ENCODE measurements at places on chromosomes 16 and 17.

- DNase-seq: no peak
Measured at GRCh38 chr16:73764321-73764720, 532.3 kb upstream of the PSMD7 start.

- no peak for DNase-seq
Measured at GRCh38 chr17:44258811-44259351, 9.1 kb downstream of the SLC4A1 start.

DNA sequence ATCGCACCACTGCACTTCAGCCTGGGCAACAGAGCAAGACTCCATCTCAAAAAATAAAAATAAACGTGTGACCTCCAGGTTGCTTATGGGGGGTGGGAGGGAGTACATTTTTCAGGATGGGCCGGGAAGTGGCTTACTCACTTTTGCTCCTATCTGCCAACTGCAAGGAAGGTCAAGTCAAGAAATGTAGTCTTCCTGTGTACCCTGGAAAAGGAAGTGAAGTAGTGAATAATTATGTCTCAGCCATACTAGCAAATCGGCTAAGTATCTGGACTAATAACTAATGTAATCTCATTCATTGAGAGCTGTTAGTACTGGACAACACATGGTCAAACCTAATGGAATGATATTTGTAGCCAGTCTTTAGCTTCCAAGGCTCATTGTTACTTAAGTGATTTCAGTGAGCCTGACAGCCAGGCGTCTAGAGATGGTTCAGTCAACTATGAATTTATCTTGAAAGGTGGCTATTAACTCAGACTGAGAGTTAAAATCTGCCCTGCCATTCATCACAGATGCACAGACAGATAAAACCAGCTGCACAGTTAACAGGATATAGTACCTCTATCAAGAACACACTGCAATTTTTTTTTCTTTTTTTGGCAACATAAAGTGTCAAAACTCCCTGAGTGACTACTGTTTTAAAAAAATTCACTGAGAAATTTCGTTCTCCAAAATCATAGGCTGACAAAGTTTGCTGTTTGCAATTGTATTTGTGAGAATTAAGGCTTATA is 3.7 kb upstream of the TACO1 start:
- DNase-seq: no peak

GRCh38 chr16:49341706-49342105 is 31.9 kb upstream of the C16orf78 start:
- DNase-seq: no peak

GRCh38 chr16:8583199-8583598 is 7.1 kb downstream of the TMEM114 start:
- DNase-seq: no peak

GRCh38 chr16:27460663-27461482 is 58.9 kb downstream of the IL21R start:
- no peak for DNase-seq

GRCh38 chr17:40022497-40022896 is 7.3 kb downstream of the CSF3 start:
- DNase-seq: no peak

- DNase-seq: no peak
Measured at GRCh38 chr17:4229627-4230541, 33.9 kb downstream of the ANKFY1 start.

DNA sequence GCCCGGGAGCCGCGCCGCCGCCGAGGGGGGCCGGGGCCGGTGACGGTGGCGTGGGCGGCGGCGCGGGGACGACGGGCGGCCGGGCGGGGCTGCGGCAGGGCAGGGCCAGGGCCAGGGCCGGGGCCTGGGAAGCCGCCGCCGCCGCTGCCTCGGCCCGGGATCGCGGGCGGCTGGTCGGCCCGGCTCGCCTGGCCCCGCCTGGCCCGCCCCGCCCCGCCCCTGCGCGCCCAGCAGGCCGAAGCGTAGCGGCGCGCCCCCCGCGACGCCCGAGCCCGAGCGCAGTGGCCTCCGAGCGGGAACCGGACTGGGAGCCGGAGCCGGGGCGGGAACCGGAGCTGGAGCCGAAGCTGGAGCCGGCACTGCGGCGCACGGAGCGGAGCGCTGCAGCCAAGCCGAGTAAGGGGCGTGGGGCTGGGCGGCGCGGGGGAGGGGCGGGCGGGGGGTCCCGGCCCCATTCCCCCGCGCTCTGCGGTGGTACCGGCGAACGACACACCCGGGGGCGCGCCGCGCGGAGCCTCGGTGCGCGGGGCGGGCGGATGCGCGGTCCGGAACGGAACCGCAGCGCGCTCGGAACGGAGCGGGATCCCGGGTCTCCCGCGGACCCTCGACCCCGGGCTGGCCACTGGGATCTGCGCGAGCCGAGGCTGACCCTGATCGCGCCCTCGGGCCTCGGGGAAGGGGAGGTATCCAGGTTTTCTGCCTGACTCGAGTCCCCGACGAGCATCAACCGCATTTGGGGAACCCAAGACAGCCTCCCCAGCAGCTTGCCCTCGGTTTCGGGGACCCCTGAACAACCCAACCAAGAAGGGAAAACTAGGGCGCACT is at the start of gene BEAN1:
BEAN1 (plus strand) TSS at position 260 of the 825 bp plus-strand sequence. CDS start 10,382 bp downstream, outside the sequence.
- no peak for DNase-seq

- DNase-seq: no peak
Measured at GRCh38 chr16:75114946-75115825, 1.4 kb downstream of the LDHD start.

GRCh38 chr17:76987486-76988093 is 119.4 kb downstream of the MGAT5B start:
- no peak for DNase-seq

- DNase-seq: no peak
Measured at GRCh38 chr16:22813223-22813947, 577 bp upstream of the HS3ST2 start.

DNA sequence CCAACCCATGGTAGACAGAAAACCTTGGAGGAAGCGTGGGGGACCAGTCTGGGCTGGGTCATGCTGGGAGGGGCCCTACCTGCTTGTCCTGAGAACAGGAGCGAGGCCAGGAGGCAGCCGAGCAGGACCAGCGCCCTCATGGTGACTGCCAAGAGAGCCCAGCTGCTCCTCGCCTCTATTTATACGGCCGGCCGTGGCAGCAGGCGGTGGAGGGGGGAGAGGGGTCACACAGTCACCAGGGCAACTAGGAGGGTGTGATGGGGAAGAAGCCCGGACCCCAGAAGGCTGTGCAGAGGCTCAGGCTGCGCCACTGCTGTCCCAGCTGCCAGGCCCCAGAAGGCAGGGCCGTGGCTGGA is at the start of gene SRL:
SRL (minus strand) TSS at position 153 of the 356 bp plus-strand sequence; CDS start at position 140, 13 bp downstream.
- peak; percentile 60 for DNase-seq

DNA sequence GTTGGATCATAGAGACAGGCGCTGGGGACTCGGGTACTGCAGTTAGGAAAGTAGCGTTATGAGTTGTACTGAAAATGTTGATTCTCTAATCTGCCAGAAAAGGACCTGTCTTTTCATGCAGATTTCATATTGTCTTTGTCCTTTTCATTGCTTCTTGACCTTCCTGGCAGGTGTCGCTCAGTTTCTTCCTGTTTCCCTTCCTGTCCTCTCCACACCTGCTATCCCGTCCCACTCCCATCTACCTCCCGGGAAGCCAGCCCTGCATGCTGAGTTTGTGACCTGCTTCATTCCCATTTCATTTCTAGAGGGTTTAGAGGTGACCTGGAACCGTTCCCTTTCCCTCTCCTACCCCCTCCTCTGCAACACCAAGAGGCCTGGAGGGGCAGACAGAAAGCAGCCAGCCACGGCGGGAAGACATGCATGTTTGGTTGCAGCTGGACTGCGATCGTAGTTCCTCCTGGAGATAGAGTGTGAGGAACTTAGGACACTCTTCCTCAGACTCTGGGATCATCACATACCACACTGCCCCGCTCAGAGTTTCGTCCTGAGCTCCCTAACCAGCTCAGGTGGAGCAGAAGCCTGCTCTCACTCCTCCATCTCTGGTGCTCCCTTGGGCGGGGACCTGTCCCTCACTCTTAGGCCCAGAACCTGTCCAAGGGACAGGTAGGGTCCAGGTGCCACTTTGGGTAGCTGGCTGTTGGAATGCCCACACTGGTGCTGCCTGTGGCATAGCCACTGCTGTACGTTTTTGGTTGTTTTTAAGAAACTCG is 23.9 kb upstream of the ARHGAP23 start:
- no peak for DNase-seq

GRCh38 chr16:72187551-72187950 is 15.6 kb upstream of the PMFBP1 start:
- DNase-seq: no peak

GRCh38 chr17:64103391-64104364 is 26.3 kb downstream of the ERN1 start:
- no peak for DNase-seq

DNA sequence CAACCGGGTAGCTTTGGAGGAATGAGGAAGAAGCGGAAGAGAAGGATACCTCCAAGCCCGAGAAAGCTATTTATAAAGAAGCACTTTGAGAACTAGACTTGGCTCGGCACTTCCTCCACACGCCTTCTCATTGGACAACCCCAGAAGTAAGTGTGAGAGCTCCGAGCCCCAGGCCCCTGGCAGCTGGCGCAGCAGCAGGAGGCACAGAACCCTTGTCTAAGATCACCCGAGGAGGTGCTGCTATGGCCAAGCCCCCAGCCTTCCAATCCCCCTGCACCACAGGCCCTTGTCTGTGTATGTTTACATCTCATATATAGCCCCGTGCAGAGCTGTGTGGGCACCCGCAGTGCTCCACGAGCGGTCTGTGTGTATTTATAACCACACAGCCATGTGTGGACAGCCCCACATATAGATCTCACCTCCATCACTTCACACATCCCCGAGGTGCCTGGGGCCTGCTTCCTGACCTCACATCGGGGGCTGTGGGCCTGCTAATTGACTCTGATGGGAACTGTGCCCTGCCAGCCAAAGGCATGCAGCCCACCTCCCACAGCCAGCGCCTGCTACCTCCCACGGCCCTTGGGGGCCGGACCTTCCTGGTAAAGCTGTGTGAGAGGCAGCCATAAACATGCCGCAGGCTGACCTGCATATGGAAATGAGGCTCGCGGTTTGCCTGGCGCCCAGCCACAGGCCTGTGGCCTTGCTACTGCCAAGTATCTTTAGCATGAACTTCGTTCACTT is 96.1 kb downstream of the C17orf67 start:
- DNase-seq: no peak

- DNase-seq: no peak
Measured at GRCh38 chr16:88377961-88378360, 4.8 kb upstream of the ZNF469 start.

- no peak for DNase-seq
Measured at GRCh38 chr16:67968400-67969253, at the start of gene SLC12A4. Gene SLC12A4 (minus strand): TSS chr16:67968637. CDS start chr16:67968553, 84 bp downstream.

- DNase-seq: peak; percentile 82
Measured at GRCh38 chr16:30957456-30958174, at the start of gene SETD1A. Gene SETD1A (plus strand): TSS chr16:30957754. CDS start chr16:30958732, 978 bp downstream.

DNA sequence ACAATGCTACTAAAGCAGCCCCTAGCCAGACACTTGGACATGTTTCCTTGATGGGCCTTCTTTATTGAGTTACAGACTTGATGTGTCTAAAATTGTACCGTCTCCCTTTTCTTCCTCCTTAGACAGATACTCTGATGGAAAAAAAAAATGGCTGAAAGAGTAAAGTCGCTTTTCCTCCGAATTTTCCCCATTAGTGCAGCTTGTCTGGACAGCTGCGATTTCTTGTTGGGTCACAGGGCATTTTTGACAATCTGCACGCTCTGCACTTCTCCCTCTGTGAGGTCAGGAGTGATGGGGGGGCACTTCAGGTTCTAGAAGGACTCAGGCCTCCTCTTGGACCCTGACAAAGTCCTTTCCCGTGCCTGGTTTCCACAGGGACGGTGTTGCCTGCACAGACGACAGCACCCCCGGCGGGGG is 968 bp upstream of the PRKAR1A start:
- peak; percentile 62 for DNase-seq

DNA sequence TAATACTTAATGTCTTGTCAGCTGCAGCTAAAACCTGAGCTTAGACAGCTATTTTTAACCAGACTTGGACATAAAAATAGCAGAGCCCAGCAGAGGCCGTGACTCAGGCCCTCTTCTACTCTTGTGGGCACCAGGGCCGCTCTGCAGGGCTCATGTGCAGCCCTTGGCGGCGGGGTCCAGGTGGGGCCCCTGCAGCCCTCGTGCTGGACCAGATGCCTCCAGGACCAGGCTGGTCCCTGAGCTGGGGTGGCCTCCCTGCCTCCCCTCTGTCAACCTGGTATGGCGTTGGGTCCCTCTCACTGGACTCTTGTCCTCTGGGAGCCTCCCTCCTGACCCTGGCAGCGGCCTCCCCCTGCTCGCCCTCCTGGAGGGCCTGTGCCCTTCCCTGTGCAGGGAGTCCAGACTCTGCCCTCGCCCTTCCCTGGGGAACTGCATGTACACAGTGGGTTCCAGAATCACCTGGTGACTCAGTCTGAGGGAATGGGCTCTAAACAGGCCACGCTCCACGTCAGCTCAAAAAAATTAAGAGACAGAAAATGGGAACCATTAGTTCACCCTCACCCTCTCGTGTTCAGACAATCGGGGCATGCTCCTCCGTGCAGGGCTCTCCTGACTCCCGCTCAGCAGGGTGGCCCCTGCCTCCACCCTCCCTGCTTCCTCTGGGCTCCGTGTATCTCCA is 9.7 kb downstream of the CDK5R1 start:
- no peak for DNase-seq

- no peak for DNase-seq
Measured at GRCh38 chr16:85281181-85281580, 168.9 kb upstream of the CIBAR2 start.

DNA sequence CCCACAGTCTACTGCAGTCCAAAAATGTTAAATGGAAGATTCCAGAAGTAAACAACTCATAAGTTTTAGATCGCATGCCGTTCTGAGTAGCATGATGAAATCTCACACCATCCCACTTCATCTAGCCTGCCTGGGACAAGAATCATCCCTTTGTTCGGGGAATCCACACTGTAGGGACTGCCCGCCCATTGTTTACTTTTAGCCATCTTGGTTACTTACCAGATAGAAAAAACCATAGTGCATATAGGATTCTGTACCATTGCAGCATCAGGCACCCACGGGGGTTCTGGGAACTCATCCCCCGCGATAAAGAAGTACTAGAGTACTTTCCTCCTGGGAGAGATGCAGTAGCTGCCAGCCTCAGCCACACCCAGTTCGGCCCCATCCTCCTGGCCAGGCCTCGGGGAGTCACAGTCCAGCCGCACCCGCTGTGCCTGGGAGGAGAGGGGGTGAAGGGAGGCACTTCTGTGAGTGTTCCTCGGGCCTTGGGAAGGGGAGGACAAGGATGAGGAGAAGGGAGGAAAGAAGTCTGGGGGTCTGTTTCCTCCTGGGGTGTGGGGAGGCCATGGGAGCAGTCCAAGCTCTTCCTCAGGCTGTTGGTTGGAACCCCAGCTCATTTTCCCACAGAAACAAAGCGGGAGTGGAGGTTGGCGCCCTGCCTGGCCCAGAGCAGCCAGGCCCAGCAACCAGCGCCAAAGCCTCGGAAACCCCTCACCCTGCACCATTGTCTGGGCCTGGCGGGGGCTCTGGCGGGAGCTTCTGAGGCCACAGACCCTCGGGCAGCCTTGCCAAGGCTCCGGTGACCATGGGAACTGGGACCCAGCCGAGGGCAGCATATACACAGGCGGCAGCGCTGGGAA is 8.9 kb downstream of the TRIM47 start:
- DNase-seq: no peak
